ENCODE measurements at places on chromosomes 12 and 14.

DNA sequence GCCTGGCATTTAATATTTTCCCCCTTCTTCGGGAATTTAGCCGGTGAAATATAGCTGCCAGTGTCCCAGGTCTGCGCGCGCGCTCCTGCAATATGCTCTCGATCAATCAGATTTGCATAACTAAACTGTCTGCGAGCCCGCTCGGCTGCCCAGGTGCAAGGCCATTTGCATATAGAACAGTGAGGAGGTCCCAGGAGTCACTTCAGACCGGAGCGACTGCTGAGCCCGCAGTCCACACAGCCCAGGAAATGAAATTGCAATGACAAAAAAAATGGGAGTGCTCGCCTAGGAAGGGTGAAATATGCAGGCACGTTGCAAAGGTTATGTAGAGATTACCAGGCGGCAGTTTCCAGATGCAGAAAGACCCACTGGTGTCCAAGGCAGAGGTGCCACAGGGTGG, 228.5 kb downstream of the VRK1 start:
- no peak for DNase-seq

DNA sequence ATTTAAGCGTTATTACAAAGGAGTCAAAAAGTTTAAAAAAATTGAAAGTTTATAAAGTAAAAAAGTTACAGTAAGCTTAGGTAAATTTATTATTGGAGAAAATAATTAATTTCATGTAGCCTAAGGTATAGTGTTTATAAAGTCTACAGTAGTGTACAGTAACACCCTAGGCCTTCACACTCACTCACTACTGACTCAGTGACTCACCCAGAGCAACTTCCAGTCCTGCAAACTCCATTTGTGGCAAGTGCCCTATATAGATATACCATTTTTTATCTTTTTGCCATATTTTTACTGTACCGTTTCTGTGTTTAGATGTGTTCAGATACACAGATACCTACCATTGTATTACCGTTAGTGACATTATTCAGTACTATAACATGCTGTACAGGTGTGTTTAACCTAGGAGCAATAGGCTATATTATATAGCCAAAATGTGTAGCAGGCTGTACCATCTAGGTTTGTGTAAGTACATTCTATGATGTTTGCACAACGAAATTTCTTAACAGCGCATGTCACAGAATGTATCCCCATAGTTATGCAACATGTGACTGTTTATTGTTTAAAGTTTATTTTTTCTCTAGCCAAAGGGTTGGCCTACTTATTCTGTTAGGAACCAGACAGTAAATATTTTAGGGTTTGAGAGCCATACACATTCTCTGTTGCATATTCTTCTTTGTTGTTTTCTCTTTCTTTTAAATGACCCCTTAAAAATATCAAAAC, 155.5 kb downstream of the PCNX1 start:
- no peak for DNase-seq

DNA sequence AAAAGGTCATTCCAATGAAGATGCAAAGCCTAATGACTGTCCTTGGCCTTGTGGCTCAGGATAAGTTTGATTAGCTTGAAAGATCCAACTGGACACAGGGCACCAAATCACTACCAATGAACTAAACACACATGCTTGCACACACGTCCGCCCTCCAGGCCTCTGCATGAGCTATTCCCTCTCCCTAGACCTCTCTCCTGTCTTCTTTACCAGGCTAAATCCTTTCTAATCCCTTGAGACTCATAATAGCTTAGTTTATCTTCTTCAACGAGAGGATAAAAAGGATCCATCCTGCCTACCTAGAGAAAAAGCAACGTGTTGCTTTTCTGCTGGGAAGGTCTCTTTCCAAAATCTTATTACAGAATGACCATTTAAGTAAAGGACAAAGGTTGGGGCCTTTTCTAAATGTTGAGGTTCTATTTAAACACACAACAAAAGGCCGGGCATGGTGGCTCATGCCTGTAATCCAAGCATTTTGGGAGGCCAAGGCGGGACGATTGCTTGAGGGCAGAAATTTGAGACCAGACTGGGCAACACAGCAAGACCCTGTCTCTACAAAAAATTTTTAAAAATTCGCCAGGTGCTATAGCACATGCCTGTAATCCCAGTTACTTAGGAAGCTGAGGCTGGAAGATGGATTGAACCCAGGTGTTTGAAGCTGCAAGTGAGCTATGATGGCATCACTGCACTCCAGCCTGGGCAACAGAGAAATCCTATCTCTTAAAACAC, 22.4 kb downstream of the PXN start:
- DNase-seq, result no peak

GRCh38 chr14:50347521-50347920, 35.4 kb downstream of the DMAC2L start:
- DNase-seq, result no peak

DNA sequence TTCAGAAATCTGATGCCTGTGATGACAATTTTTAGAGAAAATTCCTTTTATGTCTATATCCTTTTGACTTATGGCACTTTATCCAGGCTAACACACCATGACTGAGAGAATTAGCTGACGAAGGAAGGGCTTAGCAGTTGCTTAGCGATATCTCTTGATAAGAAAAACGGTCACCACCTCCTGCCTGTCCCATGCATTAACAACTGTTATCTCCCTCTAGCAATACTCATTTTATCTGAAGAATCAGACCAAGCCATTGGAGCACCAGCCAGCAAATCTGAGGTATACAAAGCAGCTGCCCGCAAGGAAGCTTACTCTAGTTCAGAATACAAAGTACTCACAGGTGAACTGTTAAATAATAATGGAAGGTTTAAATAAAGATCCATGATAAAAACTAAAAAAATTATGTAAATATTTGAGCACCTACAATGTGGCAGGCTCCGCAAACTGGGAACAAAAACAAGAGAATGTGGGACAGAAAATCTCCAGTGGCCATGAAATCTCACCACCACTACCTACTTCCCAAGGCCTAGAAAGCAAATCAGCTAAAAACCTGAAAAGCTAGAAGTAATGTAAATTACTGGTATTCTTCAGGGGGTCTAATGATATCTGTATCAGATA, 24.3 kb downstream of the PPM1H start:
- DNase-seq, result no peak
